Temporal lobe (tissue), 4 donors: ENCODE measurements at places on chromosomes 11 and 22. TPM values are rescaled to one million over a fixed set of nuclear protein-coding genes. Genes with fewer than 3 reads are reported as not detected.

Gene BACE1
- 30.7 TPM for total RNA-seq

Gene CCDC134
- 7.1 TPM for total RNA-seq

Gene OR52H1
- not detected for total RNA-seq

Gene ZP1
- total RNA-seq, result not detected

Gene CNIH2
- total RNA-seq, result 45.7 TPM

Gene MMP3
- total RNA-seq, result not detected

Gene SPECC1L
- 36.9 TPM for total RNA-seq

Gene POU2AF2
- not detected for total RNA-seq

Gene RHOG
- total RNA-seq, result 1.5 TPM

Gene NAV2
- 22.9 TPM for total RNA-seq

Gene FBXO3
- 63.2 TPM for total RNA-seq

Gene ARFIP2
- total RNA-seq, result 23.4 TPM

Gene MUC5B
- not detected for total RNA-seq

Gene RFPL2
- total RNA-seq, result 0.49 TPM

Gene FOSL1
- not detected for total RNA-seq

Gene ART1
- total RNA-seq, result not detected

Gene RCE1
- total RNA-seq, result 13.8 TPM

Gene EHF
- total RNA-seq, result 0.25 TPM

Gene KRTAP5-3
- not detected for total RNA-seq

Gene SULT4A1
- 35.2 TPM for total RNA-seq

Gene NPAS4
- total RNA-seq, result 10.1 TPM

Gene PLAAT5
- 1.5 TPM for total RNA-seq
